ENCODE measurements at places on chromosomes 4 and X. TPM values are rescaled to one million over a fixed set of nuclear protein-coding genes. Genes with fewer than 3 reads are reported as not detected.

Gene BMP3
- 16.0 TPM for polyA plus RNA-seq

- no peak for DNase-seq
Observed at GRCh38 chr4:24764345-24764744, 31.0 kb upstream of the SOD3 start.

Gene BEX3
- 515 TPM for polyA plus RNA-seq

GRCh38 chr4:165191348-165191656, 16.1 kb upstream of the KLHL2 start:
- DNase-seq, result no peak

DNA sequence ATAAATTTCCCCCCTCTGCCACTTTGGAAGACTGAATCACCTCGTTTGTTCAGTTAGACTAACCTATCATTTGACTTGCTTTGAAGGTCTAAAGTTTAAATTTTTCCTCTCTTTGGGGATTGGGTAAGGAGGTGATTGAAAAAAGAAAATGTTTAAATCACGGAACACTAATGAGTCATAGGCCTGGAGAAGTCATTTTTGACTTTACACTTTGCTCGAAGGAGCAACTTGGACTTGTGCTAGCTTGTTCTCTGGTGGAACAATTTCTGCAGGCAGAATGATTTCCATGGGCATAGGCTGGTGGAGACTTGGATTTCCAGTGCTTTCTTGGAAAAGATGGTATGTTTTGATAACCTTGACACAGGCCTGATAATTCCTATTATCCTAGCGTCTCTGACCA, 10.5 kb upstream of the GLUD2 start:
- DNase-seq, result no peak

Gene STAP1
- 0.17 TPM for polyA plus RNA-seq

GRCh38 chrX:147900349-147900748, 11.4 kb upstream of the FMR1 start:
- no peak for DNase-seq

DNA sequence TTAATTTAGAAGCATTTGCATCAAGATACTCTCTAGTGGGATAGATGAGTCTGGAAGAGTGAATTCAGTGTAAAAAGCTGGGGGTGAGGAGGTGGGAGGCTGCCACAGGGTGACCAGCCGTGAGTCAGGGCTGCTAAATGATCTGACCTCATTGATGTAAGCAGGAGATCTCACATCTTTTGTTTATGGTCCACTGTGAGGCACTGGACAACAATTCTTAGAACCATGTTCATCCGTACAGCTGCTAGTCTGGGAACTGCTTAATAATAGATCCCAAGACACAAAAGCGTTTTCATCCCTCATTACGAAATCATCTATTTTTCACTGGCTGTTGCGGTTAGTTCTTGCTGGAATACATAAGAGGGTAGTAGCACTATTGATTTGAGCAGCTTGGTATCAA, 14.1 kb downstream of the KLF3 start:
- no peak for DNase-seq

GRCh38 chrX:45774961-45775360, 574.3 kb upstream of the DIPK2B start:
- no peak for DNase-seq

GRCh38 chr4:84799318-84799717, 167.2 kb downstream of the WDFY3 start:
- no peak for DNase-seq

DNA sequence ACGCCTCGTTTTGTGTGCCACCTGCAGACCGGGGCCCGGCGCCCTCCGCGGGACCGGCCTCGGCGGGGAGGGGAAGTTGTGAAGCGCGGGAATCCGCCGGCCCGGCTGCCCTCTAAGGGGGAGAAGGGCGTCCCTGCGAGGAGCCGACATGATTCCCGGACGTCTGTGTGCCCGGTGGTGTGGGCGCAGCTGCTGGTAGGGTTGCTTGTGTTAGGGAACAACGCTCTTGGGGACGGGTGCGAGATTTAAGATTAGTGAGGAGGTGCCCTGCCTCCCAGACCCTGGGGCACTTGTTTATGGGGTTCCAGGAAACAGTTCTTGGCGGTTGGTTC, 627 bp downstream of the CDKN2AIP start:
- DNase-seq, result no peak

- no peak for DNase-seq
Observed at GRCh38 chr4:152052451-152053057, 291.7 kb upstream of the GATB start.

DNA sequence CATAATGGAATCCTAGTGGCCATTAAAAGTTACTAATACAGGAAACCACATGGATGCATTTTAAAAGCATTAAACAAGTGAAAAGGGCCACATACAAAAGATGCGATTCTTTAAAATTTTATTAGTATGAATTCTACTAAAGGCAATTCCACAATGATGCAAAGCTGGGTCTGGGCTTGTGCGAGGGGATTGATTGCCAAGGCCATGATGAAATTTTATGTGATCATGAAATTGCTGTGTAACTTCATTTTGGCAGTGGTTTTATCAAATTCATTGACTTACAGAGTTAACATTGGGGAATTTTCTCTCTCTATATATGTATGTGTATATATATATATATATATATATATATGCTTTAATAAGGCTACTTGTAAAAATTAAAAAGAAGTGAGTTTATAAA, 1142.5 kb upstream of the IGFBP7 start:
- no peak for DNase-seq

DNA sequence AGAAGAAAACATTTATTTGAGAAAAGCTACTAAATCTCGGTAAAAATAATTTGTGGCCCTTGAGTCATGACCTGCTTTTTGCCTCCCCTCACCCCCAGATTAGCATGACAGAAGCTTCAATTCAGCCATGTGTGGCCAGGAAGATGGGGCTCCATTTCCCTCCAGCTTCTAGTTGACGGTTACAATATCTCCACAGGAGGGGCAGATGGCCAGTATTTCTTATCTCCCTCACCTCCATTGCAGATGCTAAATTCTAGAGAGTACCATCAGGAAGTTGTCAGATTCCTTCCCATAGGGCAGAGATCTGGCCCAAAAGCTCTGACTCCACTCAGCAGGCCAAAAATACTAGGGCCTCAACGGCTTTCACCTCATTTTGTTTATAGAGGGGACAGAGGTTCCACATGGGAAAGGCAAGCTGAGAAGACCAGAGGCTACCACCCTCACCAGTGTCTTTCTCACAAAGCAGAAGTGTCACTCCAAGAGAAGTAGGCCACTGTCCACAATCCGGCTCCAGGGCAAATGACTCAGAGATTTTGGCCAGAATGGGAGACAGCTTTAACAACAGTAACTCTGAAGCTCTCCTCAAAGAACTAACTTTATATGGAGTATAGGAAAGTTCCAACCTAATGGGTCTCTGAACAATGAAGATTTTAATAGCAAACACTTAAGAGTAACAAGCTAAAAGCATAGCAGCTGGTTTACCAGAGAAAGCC, 108.3 kb downstream of the TBC1D19 start:
- DNase-seq, result no peak

- DNase-seq, result no peak
Observed at GRCh38 chr4:177380730-177381287, 61.4 kb downstream of the AGA start.

Gene CFAP47
- 0.49 TPM for polyA plus RNA-seq

DNA sequence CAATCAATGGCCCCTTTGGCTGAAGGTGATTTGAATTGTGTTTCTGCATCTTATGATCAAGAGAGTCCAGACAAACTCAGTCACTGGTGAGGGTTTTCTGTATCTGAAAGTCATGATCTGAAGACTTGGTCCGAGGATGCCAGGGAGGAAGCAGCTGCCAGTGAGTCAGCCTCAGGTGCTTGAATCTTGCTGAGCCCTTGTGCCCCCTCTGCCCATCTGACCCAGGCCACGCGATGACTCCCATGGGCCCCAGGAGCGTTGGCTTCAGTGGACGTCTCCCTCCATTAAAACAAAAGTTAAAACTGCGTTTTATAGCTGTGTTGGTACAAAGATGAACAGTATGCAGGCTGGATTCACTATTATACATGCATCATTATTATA, 62.0 kb downstream of the HTRA3 start:
- no peak for DNase-seq

GRCh38 chr4:37935026-37935425, 25.2 kb upstream of the PTTG2 start:
- DNase-seq, result no peak

- DNase-seq, result no peak
Observed at GRCh38 chrX:14930663-14931062, 57.4 kb downstream of the MOSPD2 start.

DNA sequence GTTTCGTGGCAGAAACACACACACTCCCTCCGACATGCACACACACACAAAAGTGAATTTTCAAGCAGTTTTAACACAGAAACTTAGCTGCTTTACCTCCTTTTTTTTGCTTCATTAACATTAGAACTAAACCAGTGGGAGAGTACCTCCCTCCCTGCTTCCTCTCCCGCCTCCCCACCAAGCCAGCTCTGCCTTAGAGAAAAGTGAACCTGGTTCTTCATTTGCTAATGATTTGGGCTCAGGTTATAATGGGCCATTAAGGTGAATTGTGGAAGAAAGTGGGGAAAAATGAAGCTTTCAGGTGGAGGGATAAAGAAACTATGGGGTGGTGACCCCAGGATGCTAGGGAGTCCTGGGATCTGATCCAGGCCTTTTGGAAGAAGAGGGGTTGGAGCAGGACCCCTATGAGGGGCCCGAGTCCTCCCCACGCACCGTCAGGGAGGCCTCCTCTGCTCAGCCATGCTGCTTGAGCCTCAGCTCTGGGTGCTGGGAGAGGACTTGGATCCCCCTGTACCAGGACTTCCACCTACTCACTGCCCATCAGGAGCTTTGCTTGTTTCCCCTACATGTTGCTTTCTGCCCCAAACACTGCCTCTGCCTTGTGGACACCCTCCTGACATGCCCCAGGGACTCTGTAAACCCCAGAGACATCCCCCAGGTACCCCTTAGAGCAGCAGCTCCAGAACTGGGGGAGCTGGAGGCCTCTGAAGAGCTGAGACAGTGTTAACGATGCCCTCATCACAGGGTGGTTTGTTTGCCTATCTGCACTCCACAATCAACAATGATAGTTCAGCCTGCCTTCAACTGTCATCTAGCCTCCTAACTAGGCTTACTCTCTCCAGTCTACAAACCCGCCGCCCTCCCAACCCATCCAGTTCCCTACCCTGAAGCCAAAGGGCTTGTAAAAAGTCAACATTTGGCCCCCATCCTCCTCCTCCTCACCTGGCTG, 6.5 kb upstream of the JADE1 start:
- no peak for DNase-seq

Gene CLCN4
- polyA plus RNA-seq, result 4.4 TPM

DNA sequence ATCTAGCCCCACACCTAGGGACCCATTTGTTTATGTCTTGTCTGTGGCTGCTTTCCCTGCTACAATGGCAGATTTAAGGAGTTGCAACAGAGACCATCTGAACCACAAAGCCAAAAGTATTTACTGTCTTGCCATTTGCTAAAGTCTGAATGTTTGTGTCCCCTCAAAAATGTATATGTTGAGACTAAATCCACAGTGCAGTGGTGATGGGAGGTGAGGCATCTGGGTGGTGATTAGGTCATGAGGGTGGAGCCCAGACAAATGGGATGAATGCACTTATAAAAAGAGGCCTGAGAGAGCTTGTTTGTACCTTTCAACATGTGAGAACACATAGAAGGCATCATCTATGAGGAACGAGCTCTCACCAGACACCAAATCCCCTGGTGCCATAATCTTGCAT, 137.3 kb downstream of the TMEM144 start:
- no peak for DNase-seq

GRCh38 chr4:123121241-123121907, 199.0 kb upstream of the NUDT6 start:
- no peak for DNase-seq

DNA sequence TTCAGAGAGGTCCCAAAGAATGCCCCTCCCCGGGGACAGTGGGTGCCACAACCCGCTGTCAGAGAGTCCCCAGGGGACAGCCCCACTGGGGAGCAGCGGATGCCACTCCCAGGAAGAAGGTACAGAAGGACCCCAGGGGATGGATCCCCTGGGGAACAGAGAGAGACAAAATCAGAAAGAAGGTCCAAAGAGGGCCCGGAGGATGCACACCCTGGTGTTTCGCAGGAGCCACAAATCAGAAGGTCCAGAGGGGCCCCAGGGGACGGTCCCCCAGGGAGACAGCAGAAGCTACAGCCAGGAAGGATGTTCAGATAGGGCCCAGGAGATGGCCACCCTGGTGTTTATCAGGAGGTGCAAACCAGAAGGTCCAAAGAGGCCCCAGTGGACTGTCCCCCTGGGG, 1.4 kb downstream of the TEX13D start:
- DNase-seq, result no peak

GRCh38 chr4:48110452-48110978, 23.5 kb downstream of the TXK start:
- no peak for DNase-seq

DNA sequence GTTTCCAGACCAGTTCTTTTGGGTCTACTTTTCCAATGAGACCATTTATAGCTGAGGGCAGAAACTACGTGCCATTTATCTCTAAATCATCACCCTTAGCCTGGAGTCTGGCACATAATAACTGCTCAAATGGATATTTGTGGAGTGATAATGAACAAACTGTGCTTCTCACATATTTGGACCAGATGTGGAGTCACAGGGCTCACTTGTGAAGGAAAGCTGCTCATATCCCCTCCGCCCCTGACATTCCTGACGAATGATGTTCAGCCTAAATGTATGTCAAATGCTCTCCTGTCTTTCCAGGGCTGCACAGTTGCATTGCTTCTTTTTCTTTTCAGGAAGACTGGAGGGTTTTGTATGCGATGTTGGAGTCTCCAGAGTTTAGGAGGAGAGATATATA, 110.1 kb downstream of the GBA3 start:
- DNase-seq, result no peak

GRCh38 chr4:60846678-60847077, 353.4 kb upstream of the ADGRL3 start:
- no peak for DNase-seq

DNA sequence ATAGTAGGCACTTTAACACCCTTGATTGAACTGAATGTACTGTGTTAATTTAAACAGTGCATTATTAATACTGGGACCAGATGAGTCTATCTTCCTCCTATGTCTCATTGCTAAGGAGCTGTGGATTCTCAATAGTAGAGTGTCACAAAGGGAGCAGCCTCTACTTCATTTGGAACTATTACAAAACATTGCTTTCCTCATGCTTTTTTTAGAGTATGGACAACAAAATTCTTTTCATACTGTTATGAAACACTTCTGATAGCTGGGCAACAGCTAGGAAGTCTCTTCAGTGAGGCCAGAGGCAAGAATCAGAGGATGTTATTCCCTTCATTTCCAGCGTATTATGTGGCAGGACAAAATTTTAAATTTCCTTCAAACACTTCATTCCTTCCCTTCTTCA, 160.8 kb downstream of the FBXO8 start:
- no peak for DNase-seq

DNA sequence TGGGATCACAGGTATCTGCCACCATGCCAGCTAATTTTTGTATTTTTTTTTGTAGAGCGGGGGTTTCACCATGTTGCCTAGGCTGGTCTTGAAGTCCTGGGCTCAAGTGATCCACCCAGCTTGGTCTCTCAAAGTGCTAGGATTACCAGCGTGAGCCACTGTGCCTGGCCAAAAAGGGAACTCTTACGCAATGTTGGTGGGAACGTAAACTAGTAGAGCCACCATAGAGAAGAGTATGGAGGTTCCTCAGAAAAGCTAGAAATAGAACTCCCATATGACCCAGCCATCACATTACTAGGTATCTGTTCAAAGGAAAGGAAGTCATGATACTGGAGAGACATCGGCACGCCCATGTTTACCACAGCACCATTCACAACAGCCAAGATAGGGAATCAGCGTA, 85.9 kb downstream of the PRKX start:
- DNase-seq, result no peak

- no peak for DNase-seq
Observed at GRCh38 chr4:10053635-10054453, 32.5 kb upstream of the SLC2A9 start.

GRCh38 chrX:67523932-67524331, 19.9 kb upstream of the AR start:
- DNase-seq, result no peak

Gene FAM47A
- not detected for polyA plus RNA-seq
